ENCODE measurements at places on chromosomes 3 and 15. TPM values are rescaled to one million over a fixed set of nuclear protein-coding genes. Genes with fewer than 3 reads are reported as not detected.

DNA sequence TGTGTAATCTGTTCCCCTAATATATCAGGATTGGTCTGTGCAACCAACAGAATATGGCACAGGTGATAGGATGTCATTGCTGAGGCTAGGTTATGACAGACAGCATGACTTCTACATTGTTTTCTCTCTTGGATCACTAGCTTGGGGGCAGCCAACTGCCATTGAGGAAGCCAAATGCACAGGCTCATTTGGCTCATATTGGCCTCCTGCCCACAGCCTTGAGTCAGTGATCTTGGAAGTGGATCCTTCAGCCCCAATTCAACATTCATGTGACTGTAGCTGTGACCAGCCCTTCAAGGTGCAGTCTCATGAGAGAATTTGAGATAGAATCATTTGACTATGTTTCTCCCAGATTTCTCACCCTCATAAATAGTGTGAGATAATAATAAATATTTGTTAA lies 675.6 kb downstream of the GRM7 start:
- H3K4me1 ChIP-seq: no peaks in the 10 kb centered on the region
- no peak for DNase-seq
- no peak overlapping the region for H3K4me3 ChIP-seq

The PSTPIP1 gene
- 0.36 TPM for total RNA-seq

GRCh38 chr3:10855871-10856662 lies 40.0 kb downstream of the SLC6A11 start:
- no peak for DNase-seq
- no peaks in the 10 kb centered on the region for H3K4me1 ChIP-seq
- H3K36me3 ChIP-seq: no peaks in the 10 kb centered on the region
- H3K4me3 ChIP-seq: no peak overlapping the region

GRCh38 chr15:70320482-70320881 lies 222.8 kb upstream of the TLE3 start:
- H3K36me3 ChIP-seq: no peaks in the 10 kb centered on the region
- DNase-seq: no peak
- H3K27me3 ChIP-seq: peaks cover 34% of the 10 kb centered on the region
- no peak overlapping the region for H3K27ac ChIP-seq

The FAM81A gene
- total RNA-seq: not detected

The ZXDC gene
- 13.1 TPM for total RNA-seq

The HCLS1 gene
- total RNA-seq: 0.56 TPM

DNA sequence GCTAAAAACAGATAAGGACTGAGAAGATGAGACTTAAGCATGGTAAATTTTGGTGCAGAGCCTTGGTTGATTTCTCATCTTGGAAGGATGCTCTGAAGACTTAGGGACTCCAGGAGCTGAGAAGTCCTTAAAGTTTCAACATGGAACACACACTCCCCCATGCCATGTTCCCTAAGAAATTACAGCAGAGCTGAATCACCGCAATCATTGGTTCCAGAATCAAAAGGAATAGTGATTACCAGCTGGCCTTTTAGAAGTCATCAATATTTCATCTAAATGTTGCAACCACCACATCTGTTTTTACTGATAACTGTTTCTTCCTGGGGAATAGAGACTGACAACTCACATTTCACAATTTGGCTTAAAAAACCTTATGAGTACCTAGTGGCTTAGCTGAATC lies 229.3 kb downstream of the MINAR1 start:
- H3K36me3 ChIP-seq: no peaks in the 10 kb centered on the region
- H3K27me3 ChIP-seq: peaks cover 6% of the 10 kb centered on the region
- H3K27ac ChIP-seq: no peak overlapping the region
- no peak overlapping the region for H3K4me3 ChIP-seq

GRCh38 chr3:107904536-107905066 lies 186.2 kb downstream of the CD47 start:
- no peak overlapping the region for H3K27ac ChIP-seq
- no peaks in the 10 kb centered on the region for H3K27me3 ChIP-seq
- peaks cover 5% of the 10 kb centered on the region for H3K4me1 ChIP-seq
- no peak for DNase-seq
- no peaks in the 10 kb centered on the region for H3K36me3 ChIP-seq

DNA sequence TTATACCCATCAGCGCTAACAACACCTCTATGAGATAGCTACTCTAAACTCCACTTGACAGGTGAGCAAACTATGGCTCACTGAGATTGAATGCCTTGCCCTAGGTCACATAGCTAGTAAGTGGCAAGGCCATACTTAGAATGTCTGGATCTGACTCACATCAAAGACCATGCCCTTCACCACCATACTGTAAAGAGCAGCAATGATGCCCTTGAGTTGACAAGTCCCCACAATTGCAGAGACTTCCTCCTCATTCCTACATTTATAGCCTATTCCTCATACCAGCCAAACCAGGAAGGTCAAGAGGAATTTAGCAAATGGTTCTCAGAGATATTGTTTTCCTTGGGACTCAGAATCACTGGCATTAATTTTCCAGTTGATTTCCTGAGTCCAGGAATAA lies 157.8 kb upstream of the SNTN start:
- H3K4me3 ChIP-seq: no peak overlapping the region
- H3K4me1 ChIP-seq: no peaks in the 10 kb centered on the region

GRCh38 chr15:80785335-80785734 lies 6.2 kb downstream of the CEMIP start:
- no peak overlapping the region for H3K27ac ChIP-seq
- peak; percentile 60 for DNase-seq
- H3K4me1 ChIP-seq: peaks cover 26% of the 10 kb centered on the region
- no peaks in the 10 kb centered on the region for H3K27me3 ChIP-seq
- H3K4me3 ChIP-seq: no peak overlapping the region

DNA sequence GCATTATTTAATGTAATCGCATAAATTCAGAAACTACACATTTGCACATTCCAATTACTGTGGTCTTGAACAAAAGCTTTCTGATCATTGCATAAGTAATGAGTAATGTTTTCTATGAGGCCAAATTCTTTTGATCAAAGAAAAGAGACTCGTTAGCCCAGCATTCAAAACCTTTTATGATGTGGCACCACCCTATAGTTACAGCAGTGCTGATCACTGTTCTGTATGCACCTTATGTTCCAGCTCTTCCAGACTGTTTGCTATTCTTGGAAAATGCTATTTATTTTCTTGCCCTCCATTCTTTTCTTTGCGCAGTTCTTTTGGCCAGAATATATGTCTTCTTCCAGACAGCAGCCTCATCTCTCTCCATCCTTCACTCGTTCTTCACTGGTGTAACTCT lies 42.3 kb downstream of the MAP3K13 start:
- no peaks in the 10 kb centered on the region for H3K27me3 ChIP-seq
- DNase-seq: no peak
- H3K4me1 ChIP-seq: peaks cover 1% of the 10 kb centered on the region
- H3K4me3 ChIP-seq: no peak overlapping the region
- no peak overlapping the region for H3K27ac ChIP-seq

The RSRC1 gene
- total RNA-seq: 41.8 TPM
